HFFc6 (cell line): ENCODE measurements at places on chromosomes 6 and 20.

GRCh38 chr6:24909241-24910216, 26.2 kb downstream of the RIPOR2 start:
- no peak for DNase-seq

DNA sequence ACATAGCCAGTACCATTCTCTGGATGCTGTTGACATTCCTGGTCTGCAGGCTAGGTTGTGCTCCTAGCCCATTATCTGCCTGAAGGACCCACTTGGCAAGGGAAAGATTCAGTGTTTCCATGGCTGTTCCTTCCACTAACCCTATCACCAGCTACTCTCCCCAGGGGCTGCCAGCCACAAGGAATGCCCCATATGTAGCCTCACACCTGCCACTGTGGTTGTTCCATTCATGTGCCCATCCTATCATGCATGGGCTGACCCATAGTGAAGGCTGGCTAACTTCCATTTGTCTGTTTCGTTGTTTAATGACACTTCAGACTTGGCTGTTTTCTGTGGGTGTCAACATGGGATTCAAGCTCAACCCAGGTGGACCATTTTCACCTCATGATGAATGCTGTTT, 25.6 kb upstream of the HLA-A start:
- DNase-seq: no peak

DNA sequence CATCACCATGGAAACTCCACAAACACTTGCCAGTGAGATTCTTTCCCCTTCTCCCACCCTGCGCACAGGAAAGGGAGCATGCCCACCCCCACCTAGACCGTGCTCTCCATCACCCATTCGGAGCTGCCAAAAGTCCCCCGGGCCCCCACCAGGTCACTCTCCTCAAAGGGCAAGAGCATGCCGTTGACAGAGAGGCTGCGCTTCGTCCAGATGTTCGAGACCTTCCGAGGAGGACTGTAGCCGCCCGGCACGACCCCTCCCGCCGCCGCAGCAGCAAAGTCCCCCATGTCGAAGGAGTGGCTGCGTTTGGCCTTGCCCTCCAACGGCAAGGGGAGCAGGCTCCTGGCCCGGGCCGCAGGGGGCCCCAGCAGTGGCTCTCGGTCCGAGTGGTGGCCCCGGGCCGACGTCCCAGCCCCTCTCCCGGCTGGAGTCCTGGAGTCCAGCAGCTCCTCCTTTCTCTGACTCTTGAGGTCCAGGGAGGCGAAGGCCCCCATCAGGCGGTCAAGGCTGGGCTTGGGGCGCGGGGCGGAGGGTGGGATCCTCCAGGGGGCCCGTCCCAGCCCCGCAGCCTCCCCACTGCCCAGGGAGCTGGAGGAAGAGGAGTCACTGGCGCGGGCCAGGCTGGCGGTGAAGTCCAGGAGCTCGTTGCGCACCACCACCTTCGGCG, 195.2 kb downstream of the LRFN2 start:
- DNase-seq: no peak

- DNase-seq: peak; percentile 99
These were observed 19.1 kb downstream of the TGM3 start for GRCh38 chr20:2314759-2315439.

DNA sequence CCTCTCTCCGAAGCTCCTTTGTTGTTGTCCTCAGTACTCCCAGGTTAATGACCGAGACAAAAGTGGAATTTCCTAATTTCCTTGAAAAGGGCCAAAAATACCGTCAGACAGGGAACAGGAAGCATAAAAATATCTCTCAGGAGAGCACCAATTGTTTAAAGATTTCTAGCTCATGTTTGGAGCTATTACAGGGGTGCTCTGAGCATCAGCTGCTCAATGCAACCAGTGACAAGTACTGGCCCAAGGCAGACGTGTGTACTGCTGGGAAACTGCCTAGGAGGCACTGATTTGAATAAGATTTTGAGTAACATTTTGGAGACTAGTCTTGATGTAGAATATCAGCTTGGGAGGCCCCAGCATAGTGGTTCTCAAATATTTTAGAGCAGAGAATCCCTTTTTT, 17.3 kb downstream of the LAMA4 start:
- no peak for DNase-seq

DNA sequence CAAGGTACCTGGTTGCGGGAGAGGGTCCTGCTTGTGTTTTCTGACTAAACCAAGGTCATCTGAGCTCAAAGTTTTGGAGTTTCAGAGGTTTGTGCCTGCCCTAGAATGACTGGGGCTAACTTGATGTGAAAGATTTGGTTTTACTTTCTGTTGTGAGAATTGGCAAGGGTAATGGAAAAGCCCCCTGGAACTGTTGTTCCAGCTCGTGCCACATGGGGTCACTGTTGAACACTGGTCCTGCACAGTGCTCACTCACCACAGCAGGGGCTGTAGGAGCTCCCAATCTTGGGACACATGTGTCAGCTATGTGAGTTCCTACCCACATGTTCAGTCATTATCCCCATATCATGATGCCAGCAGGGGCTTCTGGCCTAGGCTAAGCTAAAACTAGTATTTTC, 6.5 kb downstream of the TGM6 start:
- peak; percentile 46 for DNase-seq

DNA sequence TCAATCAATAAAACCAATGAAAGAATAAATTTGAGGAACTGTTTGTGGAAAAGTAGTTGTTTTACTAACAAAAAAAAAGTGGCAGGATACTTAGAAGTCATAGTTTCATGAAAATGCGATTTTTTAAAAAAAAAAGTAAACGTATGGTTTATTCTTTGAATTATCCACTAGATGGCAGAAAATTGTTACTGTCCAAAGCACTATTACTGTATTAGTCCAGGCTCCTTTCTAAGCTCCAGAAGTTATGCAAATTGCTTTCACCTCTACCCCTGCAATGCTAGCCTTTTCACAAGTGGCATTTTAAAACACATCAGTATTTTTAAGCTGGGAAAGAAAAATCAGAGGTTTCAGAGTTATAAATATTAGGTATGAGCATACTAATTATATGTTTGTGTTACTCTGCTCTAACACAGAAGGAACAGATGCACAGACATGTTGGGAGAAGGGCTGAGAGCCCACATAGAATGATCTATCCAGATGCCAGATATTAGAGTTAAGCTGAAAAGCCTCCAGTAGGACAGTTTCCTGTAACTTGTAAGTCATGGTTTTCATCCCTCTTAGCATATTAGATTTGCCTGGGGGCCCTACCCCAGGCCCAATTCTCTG, 63.9 kb downstream of the FHL5 start:
- DNase-seq: peak; percentile 19

- no peak for DNase-seq
These were observed 750.4 kb downstream of the TENT5A start for GRCh38 chr6:81002126-81002525.
